ENCODE measurements at places on chromosomes 13 and 19.
A peak's percentile ranks its signal among the peaks of the same experiment; 100 is the strongest.

- DNase-seq: no peak
These were observed 454 bp downstream of the BLVRB start for GRCh38 chr19:40465025-40465556.

DNA sequence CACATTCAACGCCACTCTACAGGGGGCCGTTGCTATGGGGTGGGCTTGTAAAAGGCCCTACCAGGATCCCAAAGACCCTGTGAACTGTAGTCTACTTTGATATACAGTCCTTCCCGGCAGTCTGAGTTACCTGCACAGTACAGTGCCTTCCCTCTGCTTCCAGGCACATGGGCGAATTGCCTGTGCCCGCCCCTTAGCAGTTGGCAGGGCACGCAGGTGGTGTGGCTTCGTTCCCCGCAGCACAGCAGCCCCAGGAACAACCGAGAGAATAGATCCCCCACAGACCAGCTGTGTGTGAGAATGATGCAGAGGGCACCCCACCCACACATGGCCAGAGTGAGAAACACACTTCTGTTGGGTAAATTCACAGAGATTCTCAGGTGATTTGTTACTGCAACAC, 60.6 kb downstream of the MRPL57 start:
- no peak for DNase-seq

GRCh38 chr19:10010247-10010691, at the start of gene COL5A3:
TSS of gene COL5A3 (minus strand) at chr19:10010504. CDS start at chr19:10010385, 119 bp downstream.
- DNase-seq: no peak

DNA sequence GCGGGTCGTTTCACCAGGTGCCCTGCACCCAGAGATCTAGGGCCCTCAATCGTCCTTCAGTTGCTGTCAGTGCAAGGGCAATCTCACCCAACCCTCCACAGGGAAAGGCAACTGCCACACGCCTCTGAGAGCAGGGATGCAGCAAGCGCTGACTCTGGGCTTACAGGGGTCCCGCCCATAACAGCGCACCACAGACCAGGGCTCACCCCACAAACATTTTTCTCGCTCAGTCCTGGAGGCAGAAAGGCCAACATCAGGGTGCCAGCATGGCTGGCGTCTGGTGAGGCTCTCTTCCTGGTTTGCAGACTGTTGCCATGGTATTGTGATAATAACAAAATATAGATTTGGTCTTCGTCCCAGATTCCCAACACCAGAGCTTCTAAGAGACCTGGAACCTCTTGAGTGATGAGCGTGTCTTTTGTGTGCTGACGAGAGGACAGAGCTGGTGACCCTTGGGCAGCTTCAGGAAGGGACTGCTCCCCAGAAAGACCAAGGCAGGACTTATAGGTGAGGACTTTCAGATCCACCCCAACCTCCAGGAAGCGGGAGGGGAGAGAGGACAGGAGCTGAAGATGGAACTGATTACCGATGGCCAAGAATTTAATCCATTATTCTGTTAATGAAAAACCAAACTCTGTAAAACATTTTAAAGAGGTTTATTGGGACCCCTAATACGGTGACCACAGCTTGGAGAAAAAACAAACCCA, 51.3 kb downstream of the C13orf46 start:
- DNase-seq: no peak

- DNase-seq: no peak
These were observed 25.2 kb upstream of the HIF3A start for GRCh38 chr19:46271481-46272197.

GRCh38 chr19:46288896-46289588, 7.8 kb upstream of the HIF3A start:
- no peak for DNase-seq

DNA sequence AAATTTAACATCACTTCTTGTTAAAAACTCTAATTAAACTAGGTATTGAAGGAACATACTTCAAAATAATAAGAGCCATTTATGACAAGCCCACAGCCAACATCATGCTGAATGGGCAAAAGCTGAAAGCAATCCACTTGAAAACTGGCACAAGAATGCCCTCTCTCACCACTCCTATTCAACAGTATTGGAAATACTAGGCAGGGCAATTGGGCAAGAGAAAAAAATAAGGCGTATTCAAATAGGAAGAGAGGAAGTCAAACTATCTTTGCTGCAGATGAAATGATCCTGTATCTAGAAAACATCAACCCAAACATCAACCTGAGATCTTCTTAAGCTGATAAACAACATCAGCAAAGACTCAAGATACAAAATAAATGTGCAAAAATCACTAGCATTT, 15.6 kb upstream of the LILRB1 start:
- no peak for DNase-seq

- no peak for DNase-seq
These were observed 7.2 kb upstream of the USF2 start for GRCh38 chr19:35261356-35262100.

GRCh38 chr19:57675881-57676280, 5.9 kb upstream of the ZNF551 start:
- no peak for DNase-seq

GRCh38 chr13:105814902-105815250, 720.6 kb downstream of the EFNB2 start:
- DNase-seq: no peak

DNA sequence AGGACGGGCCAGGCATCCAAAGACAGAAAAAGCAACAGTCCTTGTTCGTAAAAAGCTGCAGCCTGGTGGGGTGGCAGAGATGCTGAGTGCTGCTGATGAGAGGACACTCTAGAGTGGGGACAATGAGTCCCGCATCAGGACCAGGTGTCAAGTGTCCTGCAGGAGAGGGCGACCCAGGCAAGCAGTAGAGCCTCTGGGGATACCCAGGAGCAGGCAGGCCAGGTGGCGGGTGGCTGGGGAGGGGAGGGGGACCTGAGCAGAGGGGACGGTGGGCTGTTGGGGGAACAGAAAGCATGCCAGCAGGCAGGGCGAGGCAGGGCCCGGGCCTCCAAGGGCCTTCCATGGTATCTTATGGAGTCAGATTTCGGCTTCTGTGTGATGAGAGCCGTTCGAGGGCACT, 35.8 kb downstream of the GGACT start:
- no peak for DNase-seq

- DNase-seq: no peak
These were observed 712.9 kb upstream of the GPC6 start for GRCh38 chr13:92513672-92514071.

- DNase-seq: no peak
These were observed 1.3 kb downstream of the ZIC2 start for GRCh38 chr13:99982731-99983498.

DNA sequence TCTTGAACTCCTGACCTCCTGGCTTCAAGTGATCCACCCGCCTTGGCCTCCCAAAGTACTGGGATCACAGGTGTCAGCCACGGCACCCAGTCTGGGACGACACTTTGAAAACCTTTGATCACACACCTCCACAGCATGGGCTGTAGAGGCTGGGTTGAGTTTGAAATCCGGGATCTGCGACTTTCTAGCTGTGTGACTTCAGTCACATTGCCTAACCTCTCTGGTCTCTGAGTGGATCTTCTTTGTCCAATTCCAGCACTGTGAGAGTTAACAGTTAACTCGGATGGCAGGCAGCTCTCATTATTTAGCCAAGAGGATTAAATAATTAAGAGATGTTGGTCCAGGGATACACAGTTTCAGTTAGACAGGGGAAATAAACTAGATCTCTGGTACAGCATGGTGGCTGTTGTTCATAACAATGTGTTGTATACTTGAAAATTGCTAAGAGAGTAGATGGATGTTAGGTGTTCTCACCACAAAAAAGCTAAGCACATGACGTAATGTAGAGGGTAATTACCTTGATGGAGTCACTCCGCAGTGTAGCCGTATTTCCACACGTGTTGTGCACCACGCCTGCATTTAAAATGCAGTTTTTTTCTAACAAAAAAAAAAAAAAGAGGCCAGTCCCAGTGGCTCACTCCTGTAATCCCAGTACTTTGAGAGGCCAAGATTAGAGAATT, 1.9 kb downstream of the GALP start:
- no peak for DNase-seq

DNA sequence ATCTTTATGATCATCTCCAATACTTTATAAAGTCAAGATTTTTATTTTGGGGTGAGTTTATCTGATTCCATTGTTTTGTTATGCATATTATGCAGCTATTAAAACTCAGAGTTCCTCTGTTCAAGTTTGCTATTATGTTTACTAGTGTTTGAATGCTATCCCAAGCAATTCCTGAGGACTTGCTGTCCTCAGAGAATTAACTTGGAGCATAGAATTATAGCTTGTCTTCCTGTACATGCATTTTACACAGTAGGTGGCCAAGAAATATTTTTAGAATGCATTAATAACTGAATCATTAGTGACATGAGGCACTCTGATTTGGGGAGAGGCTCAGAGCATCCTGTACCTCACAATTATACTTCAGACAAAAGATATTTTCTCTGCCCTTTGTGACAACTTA, 195.6 kb upstream of the MIR17HG start:
- no peak for DNase-seq

DNA sequence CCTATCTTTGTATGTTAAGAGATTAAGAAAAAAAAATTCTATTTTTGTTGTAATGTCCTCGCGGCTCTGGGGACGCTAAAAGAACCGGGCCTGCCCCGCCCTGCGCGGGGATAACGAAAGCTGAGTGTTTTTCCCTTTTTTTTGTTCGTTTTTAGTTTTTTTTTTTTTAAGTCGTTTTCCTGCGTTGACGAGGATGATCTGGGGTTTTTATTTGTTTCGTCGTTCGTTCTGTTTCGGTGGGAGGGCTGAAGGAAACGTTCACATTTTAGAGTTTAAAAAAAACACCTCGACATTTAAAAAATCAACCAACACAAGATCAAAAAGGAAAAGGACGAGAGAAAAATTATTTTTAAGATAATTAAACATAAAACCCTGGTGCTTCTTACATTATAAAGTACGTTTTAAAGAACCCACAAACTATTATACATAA, 5.6 kb downstream of the LYL1 start:
- DNase-seq: no peak

GRCh38 chr13:78190296-78190695, 271.7 kb upstream of the EDNRB start:
- DNase-seq: no peak

DNA sequence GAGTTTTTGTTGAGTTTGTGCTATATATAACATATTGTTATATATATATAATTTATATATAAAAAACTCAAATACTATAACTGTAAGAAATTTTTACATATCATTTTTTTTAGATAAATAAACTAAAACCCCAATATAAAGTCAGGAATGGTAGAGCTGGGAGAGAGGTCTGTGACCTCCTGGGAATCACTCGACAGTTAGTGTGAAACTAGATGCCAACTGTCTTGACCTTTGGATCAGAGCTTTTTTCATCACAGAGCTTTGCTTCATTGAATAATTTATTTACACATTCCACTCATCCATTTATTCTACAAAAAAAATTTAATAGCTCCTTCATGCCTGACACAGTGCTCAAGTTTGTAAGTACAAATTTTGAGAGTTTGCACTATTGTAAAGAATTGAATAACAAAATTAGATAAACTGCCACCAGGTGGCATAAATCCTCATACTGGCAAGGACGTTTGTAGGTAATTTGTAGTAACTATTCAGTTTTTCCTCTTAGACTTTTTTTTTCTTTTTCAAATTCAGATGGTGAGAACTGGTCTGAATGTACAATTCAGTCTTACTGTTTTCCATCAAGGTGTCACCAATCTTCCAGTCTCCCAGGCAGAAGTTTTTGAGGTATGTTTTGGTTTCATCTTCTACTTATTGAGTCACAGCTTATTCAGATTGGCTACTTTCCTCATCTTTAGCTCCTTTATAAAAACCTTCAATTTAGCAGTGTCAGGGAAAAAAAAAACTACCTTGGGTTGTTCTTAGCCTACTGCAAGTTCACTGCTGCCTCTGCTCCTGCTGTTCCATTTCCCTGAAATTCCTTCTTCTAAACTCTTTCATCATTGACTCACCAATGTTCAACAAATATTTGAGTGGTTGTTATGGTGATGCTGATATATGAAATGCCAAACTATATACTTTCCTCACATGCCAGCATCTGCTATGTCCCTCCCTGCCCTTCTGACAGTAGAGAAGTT, 28.7 kb downstream of the LACC1 start:
- DNase-seq: no peak

DNA sequence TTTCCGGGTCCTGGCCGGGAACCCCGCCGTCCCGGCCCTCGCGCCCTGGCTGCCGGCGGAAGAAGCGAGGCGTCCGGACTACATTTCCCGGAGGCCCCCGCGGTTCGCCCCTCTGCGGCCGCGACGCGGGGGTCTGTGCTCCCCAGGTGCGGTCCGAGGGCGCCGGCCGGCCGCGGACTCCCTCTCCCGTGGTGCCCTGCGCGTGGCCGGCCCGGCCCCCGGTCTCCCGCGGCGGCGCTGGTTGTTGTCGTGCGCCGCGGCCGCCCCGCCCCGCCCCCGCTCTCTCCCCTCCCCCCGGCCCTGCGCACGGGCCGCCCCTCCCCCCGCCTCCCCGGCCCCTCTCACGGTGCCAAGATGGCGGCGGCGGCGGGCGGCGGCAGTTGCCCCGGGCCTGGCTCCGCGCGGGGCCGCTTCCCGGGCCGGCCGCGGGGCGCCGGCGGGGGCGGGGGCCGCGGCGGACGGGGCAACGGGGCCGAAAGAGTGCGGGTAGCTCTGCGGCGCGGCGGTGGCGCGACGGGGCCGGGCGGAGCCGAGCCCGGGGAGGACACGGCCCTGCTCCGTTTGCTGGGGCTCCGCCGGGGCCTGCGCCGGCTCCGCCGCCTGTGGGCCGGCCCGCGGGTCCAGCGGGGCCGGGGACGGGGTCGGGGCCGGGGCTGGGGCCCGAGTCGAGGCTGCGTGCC, at the start of gene KMT2B:
Gene KMT2B (plus strand): TSS at position 339 of the 680 bp plus-strand sequence. CDS start 16 bp downstream, at position 355.
- DNase-seq: peak; percentile 42

All from stimulated activated CD8-positive, alpha-beta memory T cell treated with anti-CD3 and anti-CD28 coated beads, Interleukin-2, amount 100 ng/mL, for 1 hour (primary cell).